ENCODE measurements at places on chromosomes 2 and 18.

GRCh38 chr2:136131961-136132824, 14.2 kb upstream of the CXCR4 start:
- DNase-seq = peak; percentile 70

- DNase-seq = no peak
These were observed 358.5 kb downstream of the ALK start for GRCh38 chr2:29562896-29563295.

- no peak for DNase-seq
These were observed 54.2 kb upstream of the CREB1 start for GRCh38 chr2:207475546-207475945.

GRCh38 chr2:196598846-196599245, 40.7 kb upstream of the CCDC150 start:
- DNase-seq = no peak

- no peak for DNase-seq
These were observed 229.7 kb downstream of the KLHL29 start for GRCh38 chr2:23614701-23615100.

- DNase-seq = no peak
These were observed 317.4 kb upstream of the UBE2E3 start for GRCh38 chr2:180662941-180663471.

GRCh38 chr18:25737710-25738311, 352.6 kb downstream of the SS18 start:
- no peak for DNase-seq

- DNase-seq = no peak
These were observed 279.0 kb upstream of the NRP2 start for GRCh38 chr2:205403244-205403825.

DNA sequence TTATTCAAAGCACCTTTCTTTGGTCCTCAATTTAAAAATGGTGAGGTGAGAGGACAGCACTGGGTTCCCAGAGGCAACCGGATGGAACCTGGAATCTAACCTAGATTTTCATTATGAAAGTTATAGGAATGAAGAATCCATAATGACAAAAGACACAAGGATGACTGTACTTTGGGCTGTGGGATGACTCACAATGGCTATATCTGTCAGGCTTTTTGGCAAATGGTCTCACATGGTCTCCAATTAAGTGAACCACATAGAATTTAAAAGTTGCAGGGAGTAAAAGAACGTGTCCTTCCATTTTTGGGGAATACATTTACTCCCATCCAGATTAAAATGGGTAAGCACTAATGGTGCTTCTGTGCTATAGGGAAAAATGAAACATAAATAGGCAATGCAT, 31.8 kb upstream of the LYPD1 start:
- DNase-seq = no peak

GRCh38 chr18:59966913-59967312, 67.1 kb downstream of the PMAIP1 start:
- no peak for DNase-seq

DNA sequence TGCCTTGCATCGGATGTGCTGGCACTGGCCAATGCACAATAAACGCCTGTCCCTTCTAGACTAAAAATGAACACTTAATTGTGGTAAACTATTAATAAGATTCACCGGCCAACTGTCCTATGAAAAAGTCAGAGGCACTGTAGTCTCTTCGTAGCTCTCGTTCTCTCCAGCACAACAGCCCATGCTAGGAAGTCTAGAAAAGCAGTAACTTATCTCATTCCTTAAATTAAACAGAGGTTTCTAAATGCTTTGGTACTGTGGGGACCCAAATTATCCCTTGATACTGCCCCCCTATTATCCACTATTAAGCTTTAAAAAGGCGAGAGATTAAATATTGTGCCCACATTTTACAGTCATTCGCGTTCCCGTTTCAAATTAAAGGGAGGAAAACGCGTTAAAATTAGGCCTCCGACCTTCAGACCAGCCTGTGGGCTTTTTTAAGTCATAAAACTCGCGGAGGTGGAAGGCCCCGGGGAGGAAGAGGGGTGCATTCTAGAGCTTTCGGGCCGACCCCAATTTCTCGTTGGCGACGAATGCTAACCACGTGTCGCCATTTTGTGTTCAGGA, 1.5 kb upstream of the PCBP1 start:
- DNase-seq = no peak

DNA sequence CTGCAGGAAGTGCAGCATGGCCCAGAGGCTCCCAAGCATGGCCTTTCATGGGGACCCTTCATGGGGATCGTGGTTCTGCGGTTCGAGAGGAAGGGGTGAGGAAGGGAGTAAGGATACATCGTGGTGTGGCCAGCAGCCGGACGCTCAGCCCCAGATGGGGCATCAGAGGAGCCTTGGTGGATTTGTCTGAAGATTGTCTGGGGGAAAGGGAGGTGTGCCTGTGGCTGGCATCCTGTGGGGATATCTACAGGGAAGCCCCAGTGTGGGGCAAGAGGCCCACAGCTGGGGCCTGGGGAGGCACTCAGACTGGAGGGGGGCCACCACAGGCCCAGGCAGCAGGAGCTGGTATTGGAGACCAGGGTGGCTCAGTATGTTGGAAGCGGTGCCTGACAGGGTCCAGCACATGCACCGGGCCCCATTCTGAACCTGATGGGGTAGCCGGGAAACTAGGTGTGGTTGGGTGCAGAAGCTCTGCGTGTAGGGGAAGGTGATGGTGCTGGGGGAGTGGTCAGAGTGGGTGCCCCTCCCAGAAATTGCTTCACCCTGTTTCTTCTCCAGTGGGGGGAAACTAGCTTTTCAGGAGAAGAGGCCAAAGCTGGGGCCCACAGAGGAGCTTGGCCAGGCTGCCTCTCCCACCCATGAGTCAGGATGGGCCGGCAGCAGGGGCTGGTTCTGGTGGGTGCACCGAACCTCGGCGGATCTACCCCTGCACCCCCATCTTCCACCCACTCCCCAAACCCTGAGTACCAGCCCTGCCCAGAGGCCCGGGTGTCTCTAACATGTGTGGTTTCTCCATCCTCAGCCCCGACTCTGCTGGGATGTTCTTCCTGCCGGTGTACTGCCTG, 274.4 kb upstream of the HDAC4 start:
- DNase-seq = no peak

DNA sequence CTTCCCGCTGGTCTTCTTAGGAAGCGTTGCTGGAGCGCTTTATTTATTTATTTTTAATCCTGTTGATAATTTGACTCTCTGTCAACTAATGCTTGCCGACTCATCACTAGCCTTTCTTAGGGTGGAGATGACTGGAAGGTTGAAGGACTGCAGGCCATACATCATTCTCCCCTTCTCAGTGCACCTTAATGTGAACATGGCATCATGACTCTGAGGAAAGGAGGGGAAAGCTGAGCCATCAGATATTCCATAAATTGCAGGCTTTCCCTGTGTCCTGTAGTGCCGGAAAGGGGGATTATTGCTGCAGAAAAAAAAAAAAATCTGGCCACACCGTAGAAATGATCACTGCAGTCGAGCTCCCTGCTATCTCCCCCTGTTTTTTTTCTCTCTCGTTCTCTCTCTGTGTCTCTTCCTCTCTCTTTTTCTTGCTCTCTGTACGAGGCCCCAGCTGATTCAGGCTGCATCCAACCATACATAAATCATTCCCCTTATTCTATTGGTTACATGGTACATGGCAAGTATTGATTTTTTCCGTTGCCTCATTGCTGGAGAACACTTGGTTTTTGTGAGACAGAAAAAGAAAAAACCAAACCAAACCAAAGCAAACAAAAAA, 125.8 kb upstream of the EFEMP1 start:
- DNase-seq = no peak

DNA sequence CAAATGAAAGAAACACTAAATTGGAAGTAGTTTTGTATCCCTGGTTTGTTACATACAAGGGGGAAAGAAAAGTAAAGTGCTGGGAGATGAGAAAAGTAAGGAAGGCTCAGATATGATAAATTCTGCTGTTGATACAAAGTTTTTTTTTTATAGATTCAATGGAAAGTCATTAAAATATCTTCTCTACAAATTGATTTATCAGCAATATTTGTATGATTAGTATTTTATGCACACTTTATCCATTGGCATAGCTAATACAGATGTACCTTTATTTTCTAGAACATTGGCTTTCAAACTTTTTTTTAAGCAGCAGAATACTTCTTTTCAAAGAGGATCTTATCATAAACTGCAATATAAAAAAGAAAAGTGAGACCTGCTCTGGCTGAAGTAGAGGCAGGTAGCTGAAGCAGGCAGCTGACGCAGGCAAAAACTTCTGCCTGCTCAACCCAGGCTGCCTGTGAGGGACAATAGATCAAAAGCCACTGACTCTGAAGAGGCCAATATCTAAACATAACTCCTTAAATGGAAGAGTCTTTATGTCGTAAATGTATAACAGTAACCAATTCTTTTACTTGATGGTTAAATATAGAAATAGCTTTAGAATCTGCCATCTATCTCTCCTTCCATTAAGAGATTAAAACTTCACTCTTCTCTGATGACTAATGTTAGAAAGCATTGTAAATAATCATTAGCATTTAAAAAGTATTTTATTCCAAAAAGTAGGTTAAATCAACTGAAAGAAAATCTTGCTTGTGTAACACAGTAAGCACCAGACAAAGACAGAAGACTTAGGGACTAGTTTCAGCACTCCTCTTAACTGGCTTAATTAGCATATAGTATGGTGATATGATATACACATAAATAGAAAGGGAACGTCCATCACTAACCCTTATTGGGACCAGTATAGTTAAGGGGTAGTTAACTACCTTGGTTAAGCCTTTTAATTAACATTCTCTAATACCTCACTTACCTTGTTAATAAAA, 174.2 kb downstream of the SLC39A10 start:
- no peak for DNase-seq

- no peak for DNase-seq
These were observed 5.5 kb upstream of the ID2 start for GRCh38 chr2:8676191-8676920.

DNA sequence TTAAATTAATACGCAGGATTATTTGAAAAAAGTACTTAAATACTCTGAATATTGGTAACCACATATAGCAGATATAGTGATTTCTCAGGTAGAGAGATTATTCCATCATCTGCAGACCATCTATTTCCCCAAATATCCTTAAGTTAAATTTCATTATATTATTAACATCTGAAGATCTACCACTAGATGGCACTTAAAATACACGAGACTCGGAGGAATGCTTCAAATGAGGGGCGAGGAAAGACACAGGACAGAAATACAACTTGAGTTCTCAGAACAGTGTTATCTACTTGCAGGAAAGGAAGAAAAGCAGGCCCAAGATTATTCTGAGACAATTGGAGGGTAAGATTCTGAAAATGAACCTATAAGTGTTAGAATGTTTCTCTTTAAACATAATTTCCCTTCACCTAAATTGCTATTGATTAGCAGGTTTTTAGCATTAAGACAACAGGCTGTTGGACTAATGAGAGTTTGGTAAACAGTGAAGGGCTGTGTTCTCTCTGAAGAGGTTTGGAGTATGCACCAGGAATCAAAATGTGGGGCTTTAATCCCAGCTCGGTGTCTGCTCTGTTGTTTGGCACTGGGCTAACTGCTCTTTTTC, 76.9 kb upstream of the GCFC2 start:
- DNase-seq = no peak

DNA sequence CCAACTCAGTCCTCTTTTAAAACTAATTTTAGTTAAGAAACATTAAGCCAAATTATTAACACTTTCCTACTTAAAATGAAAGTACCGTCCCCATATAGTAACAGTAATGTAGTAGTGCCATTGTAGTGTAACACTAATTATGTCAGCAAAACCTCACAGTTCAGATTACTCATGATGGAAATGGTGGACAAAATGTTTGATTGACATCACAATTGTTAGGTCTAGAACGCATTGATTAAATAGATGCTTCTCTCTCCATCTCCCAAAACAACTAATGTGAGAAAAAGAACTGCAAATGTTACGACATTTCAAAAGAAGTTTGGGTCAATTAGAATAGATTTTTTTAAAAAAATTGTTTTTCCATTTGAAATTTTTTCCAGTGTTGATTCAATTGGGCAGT, 1.2 kb upstream of the ATF2 start:
- no peak for DNase-seq

GRCh38 chr18:48667276-48668254, 128.7 kb downstream of the CTIF start:
- no peak for DNase-seq

DNA sequence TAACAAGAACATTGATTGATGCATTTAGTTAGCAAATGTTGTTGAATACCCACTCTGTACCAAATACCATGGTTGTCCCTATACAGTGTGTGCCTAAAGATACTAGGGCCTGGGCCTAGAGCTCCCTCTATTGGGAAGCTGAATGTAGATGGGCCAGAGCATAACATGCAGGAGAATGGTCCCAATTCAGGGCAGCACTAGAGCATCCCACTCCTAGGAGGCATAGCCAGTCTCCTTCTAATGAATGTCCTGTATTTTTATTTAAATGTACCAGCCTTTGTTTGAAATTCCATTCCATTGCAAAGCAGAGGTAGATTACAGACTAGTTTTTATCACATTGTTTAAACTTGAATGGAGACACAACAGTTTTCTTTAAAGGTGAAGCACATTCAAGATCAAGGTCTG, 90.6 kb downstream of the FEZ2 start:
- DNase-seq = no peak

DNA sequence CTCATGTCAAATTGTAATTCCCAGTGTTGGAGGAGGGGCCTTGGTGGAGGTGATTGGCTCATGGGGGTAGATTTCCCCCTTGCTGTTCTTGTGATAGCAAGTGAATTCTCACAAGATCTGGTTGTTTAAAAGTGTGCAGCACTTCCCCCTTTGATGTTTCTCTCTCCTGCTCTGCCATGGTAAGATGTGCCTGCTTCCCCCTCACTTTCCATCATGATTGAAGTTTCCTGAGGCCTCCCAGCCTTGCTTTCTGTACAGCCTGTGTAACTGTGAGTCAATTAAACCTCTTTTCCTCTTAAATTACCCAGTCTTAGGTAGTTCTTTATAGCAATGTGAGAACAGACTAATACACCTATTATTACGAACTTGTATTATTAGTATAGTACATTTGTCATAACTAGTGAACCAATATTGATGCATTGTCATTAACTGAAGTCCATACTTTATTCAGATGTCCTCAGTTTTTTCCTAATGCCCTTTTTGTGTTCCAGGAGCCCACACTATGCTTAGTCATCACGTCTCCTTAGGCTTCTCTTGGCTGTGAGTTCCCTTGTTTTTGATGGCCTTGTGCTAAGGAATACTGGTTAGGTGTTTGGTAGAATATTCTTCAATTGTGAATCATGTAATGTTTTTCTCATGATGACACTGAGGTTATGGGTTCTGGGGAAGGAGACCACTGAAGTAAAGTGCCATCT, 4.5 kb upstream of the MAP3K2 start:
- no peak for DNase-seq

GRCh38 chr2:231622963-231623362, 30.3 kb downstream of the TEX44 start:
- no peak for DNase-seq

- no peak for DNase-seq
These were observed 55.1 kb upstream of the IMP4 start for GRCh38 chr2:130287656-130288026.

All from SIG-M5 (cell line).